A375 (cell line): ENCODE measurements at places on chromosomes 4 and X. TPM values are rescaled to one million over a fixed set of nuclear protein-coding genes. Genes with fewer than 3 reads are reported as not detected.

NUDT11 gene
- 2.7 and 3.6 TPM in 2 replicates for total RNA-seq

GAGE12J gene
- total RNA-seq: 0.57 and 12.5 TPM in 2 replicates

MAGEB1 gene
- not detected in 2 replicates for total RNA-seq

FAM47E gene
- total RNA-seq: 0.61 and 1.1 TPM in 2 replicates

ZIC3 gene
- 0.23 and 0.29 TPM in 2 replicates for total RNA-seq

PSAPL1 gene
- not detected in 2 replicates for total RNA-seq

PCDH7 gene
- total RNA-seq: 2.0 and 3.5 TPM in 2 replicates

MTTP gene
- total RNA-seq: not detected in 2 replicates

CLDN2 gene
- 0.08 and 0.11 TPM in 2 replicates for total RNA-seq

AVPR2 gene
- 0.27 TPM in 1 of 2 replicates, not detected in the other for total RNA-seq

MGARP gene
- total RNA-seq: 0.11 TPM in 1 of 2 replicates, not detected in the other

AP1AR gene
- 19.8 and 29.3 TPM in 2 replicates for total RNA-seq

GSPT2 gene
- 6.6 TPM in 2 replicates for total RNA-seq

P2RY4 gene
- not detected in 2 replicates for total RNA-seq

FOXP3 gene
- not detected in 2 replicates for total RNA-seq

RTL5 gene
- 0.23 and 0.27 TPM in 2 replicates for total RNA-seq
